Posterior cingulate gyrus (tissue), 11 donors: ENCODE measurements at places on chromosomes 6 and 20.

DNA sequence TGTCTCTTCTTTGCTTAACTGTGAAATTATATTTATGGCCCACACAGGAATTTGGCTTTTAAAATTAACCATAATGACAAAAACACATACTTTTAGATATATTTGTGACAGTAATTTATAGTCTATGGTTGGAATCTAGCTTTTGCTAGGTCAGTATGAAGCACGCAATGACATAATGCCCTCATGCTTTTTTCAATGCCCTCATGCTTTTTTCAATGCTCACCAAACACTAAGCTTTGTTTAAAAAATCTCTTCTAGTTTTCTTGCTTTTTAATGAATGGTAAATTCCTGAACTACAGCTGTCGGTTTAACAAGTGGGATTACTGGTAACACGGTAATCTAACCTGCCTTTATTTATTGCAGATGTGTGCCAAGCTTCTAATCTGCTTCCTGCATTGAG, 12.7 kb downstream of the CCN6 start:
- no peak for DNase-seq

DNA sequence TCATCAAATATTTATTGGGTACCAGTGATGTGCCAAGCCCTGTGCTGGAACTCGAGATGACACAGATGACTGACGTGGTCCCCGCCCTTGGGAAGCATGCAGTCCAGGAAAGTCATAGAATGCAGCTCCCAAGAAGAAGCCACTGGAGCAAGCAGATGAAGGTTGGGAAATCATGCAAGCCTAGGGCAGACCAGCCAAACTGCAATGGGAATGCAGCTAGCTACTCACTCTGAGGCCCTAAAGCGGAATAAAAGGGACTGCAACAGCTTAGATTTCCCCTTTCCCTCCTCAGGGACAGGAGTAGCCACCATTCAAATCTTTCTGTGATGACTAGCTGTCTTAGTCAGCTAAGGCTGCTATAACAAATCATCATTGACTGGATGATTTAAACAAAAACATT, 152.2 kb downstream of the MAFB start:
- DNase-seq, result no peak

DNA sequence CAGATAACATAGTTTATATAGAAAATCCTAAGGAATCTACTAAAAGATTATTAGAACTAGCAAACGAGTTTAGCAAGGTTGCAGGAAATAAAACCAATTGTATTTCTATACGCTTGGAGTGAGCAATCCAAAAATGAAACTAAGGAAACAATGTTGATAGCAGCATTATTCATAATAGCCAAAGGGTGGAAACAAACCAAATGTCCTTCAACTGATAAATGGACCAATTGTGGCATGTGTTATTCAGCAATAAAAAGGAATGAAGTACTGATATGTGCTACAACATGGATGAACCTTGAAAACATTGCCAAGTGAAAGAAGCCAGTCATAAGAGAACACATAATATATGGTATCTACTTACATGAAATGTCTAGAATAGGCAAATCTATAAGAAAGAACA, 101.0 kb upstream of the VSTM2L start:
- DNase-seq, result no peak

- no peak for DNase-seq
Measured at GRCh38 chr6:46390153-46390876, 100.9 kb downstream of the RCAN2 start.

GRCh38 chr6:11835065-11835464, 56.5 kb upstream of the ADTRP start:
- DNase-seq, result no peak
